Right lung (tissue), 10 donors: ENCODE measurements at places on chromosomes 7 and 10. TPM values are rescaled to one million over a fixed set of nuclear protein-coding genes. Genes with fewer than 3 reads are reported as not detected.

- no peak for DNase-seq
Observed at GRCh38 chr10:122571892-122572291, 11.3 kb downstream of the DMBT1 start.

DNA sequence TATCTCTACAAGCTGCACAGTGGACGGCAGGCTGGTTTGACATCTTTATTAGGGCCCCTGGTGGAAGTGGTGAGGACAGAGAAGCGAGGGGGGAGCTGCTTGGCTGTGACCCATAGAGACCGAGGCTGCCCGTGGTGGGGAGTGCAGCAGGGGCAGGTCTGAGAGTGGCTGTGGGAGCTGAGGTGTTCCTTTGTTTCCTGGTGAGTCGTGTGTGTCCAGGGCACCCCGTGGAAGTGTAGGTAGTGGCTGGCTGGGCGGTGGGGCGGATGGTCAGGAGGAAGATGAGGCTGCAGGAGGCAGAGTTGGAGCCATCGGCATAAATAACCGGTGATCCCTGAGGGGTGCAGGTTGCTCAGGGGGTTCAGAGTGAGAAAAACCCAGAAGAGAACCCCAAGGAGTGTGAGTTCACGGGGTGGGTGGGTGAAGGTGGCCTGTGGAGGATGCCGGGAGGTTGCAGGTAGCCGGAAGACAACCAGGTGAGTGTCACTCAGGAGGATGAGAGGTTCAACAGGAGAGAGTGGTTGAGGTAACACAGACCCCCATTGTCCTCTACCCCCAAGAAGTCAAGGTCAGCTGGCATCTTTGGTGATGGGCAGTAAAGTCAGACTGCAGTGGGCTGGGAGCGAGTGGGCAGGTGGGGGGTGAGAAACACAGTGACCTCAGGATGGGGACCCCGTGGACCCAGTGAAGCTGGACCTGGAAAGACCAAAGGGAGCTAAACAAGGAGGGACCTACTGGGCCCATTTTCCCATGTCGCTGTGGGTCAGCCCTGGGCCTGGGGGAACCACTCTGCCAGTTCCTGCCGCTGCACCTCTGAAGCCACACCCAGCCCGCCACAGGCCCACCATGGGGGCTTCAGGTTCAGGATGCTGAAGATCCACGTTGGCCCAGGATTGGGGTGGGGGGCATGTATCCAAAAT is 7.8 kb downstream of the ATP6V0E2 start:
- DNase-seq, result no peak

Gene DGKI
- 0.61 TPM for polyA plus RNA-seq

GRCh38 chr7:66575398-66575797 is 53.3 kb upstream of the KCTD7 start:
- DNase-seq, result no peak

GRCh38 chr10:103759100-103759781 is 96.1 kb downstream of the SH3PXD2A start:
- DNase-seq, result no peak
